CD4-positive, alpha-beta T cell (primary cell): ENCODE measurements at places on chromosomes 1 and 21.

- DNase-seq: no peak
Measured at GRCh38 chr1:37814252-37814651, 6.2 kb upstream of the YRDC start.

GRCh38 chr1:36203554-36204346, 20.5 kb upstream of the THRAP3 start:
- no peak for DNase-seq

GRCh38 chr1:94218332-94218731, 19.1 kb downstream of the ARHGAP29 start:
- DNase-seq: no peak

DNA sequence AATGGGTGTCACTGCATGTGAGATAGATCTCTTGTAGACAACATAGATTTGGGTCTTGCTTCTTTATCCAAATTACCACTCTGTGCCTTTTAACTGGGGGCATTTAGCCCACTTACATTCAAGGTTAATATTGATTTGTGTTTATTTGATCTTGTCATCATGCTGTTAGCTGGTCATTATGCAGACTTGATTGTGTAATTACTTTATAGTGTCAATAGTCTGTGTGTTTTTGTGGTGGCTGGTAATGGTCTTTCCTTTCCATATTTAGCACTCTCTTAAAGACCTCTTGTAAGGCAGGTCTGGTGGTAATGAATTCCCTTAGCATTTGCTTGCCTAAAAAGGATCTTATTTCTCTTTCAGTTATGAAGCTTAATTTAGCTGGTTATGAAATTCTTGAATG, 29.6 kb downstream of the ZNF691 start:
- DNase-seq: no peak

- DNase-seq: no peak
Measured at GRCh38 chr1:14970115-14970798, 183.3 kb upstream of the TMEM51 start.

GRCh38 chr1:2230781-2231531, 2.8 kb downstream of the SKI start:
- peak; percentile 65 for DNase-seq

DNA sequence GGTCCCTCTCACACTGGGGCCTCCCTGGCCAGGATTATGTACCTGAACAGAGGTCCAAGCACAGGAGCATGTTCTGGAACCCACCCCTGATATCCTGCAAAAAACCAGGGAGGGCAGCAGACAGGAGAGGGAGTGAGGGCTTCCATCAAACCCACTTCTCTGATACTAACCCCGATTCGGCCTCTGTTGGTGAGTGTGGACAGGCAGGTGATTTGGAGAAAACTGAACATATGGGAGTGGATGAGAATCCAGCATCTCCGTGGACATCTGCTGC, 215.3 kb downstream of the MATN1 start:
- no peak for DNase-seq

GRCh38 chr21:42525676-42526378, 12.2 kb downstream of the SLC37A1 start:
- DNase-seq: no peak

GRCh38 chr1:89989799-89990198, 5.1 kb upstream of the ZNF326 start:
- DNase-seq: no peak

- no peak for DNase-seq
Measured at GRCh38 chr1:111099289-111099688, 40.6 kb downstream of the DRAM2 start.

- DNase-seq: no peak
Measured at GRCh38 chr1:230170153-230170547, 103.1 kb downstream of the GALNT2 start.

GRCh38 chr21:45887788-45888187, 93.8 kb upstream of the COL6A1 start:
- DNase-seq: no peak

- peak; percentile 81 for DNase-seq
Measured at GRCh38 chr1:30191154-30191702, 532.2 kb downstream of the MATN1 start.
